ENCODE measurements at places on chromosomes 2 and 18. TPM values are rescaled to one million over a fixed set of nuclear protein-coding genes. Genes with fewer than 3 reads are reported as not detected.

- H3K4me1 ChIP-seq, result peaks cover 49% of the 10 kb centered on the region
- no peak overlapping the region for H3K4me3 ChIP-seq
- no peaks in the 10 kb centered on the region for H3K36me3 ChIP-seq
- no peak for DNase-seq
- H3K27ac ChIP-seq, result no peak overlapping the region
Measured at GRCh38 chr2:220219371-220219770, 591.9 kb downstream of the SLC4A3 start.

The POU3F3 gene
- not detected for total RNA-seq

The EVA1A gene
- total RNA-seq, result 11.5 TPM

DNA sequence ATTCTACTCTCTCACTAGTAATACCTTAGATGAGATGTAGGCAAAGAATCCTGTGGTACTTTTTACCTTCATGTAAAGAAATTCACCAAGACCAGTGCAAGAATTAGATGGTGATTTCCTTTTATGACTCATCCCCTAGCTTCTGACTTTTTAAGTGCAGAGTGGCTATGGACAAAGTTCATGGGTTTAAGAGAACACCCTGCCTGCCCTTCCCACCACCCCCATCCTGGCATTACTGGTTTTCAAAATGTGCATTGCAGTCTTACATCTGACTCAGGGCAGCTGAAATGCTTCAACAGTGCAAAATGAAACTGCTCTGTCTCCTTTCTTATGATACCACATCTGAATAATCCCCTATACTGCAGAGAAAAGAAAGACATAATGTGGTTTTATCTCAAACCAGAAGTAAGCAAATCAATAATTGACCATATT is 22.6 kb downstream of the MAIP1 start:
- H3K4me3 ChIP-seq, result no peak overlapping the region
- no peak for DNase-seq
- H3K27ac ChIP-seq, result no peak overlapping the region
- peaks cover 10% of the 10 kb centered on the region for H3K4me1 ChIP-seq
- no peaks in the 10 kb centered on the region for H3K27me3 ChIP-seq

DNA sequence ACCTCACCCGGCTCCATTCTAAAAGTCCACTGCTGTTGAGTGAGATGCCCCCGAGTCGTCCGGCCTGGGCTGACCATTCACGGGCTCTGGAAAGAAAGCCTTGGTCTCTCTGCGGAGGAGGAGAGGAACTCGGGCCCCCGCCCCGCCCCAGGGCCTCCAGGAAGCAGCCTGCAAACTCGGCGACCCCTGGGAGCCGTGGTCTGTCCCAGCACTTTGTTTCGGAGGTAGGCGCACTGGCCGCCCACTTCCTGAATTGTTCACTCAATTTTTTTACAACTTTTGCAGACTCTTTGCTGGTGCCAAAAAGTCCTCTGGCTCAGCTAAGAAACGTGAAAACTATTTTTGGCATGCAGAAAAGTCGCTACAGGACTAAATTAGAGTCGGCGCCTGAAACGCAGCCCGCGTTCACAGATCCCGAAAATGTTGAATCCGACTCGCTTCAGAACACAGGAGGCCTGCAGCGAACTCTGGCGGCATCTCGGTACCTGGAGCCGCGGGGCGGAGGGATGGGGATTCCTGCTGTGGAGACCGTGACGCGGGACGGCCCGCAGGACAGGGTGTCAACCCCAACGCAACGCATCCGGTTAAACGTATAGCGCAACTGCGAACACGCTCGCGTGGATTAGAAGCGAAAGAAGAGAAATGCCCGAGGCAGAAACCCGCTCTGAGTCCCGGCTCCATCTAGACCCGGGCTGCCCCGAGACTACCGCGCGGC is 1.5 kb downstream of the PXDN start:
- H3K27me3 ChIP-seq, result peaks cover 5% of the 10 kb centered on the region
- peak; percentile 62 for DNase-seq
- H3K27ac ChIP-seq, result peak overlapping the region; percentile 100
